OCI-LY7 (cell line): ENCODE measurements at places on chromosomes 7 and 10.
A peak's percentile ranks its signal among the peaks of the same experiment; 100 is the strongest.

DNA sequence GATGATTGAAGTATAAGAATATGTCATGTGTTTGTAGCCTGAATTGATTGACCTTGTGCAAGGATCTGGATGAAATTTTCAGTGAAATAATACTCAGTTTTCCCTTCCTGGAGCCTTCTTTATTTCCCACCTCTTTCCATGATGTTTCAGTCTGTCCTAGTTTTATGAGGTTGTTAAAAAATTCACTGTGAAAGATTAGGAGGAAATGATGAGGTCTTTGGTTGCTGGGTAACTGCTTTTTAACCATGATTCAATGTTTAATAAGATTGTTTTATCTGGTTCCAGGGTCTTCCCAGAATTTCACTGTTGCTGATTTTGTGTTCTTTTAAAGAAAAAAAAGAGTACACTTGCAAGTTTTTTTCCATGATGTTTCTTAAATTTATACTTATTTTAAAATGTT lies 221.5 kb downstream of the MBL2 start:
- no peak for DNase-seq

DNA sequence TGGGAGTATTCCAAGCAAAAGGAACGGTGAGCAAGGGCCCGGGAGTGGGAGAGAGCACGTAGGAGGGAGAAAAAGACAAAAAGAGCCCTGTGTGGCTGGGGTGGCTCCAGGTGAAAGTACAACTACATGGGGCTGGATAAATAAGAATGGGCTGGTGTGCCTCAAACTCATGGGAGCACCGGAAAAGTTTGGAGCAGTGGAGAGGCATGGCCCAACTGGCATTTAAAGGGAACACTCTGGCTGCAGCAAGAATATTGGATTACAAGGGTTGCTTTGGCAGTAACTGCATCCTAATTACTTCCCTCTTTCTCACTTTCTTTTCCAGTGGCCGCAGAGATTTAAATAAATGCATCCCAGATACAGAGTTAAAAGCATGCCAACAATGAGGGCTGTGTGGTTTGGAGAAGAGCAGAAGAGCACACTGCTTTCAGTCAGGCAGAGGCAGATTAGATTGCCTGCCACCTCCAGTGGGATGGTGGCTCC lies 39.1 kb upstream of the HERPUD2 start:
- no peak for DNase-seq

DNA sequence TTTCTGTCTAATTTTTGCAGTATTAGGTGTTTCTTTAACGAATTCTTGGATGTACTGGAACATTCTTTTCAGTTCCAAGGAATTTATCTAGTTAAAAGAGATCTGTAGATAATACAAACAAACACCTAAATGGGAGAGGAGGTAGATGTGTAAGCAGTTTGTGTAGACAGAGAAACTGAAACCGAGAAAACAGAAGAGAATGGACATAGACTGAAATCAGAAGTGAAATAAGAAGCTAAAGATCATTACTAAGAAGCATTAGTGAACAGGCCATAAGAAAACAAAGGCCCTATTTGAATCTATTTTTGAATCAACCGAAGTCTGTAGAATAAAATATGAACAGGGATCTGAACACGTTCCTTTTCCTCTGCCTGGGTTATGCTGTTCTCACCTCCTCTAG lies 26.5 kb upstream of the TMEM229A start:
- DNase-seq, result no peak

GRCh38 chr10:122298598-122299301 lies 27.7 kb downstream of the BTBD16 start:
- peak; percentile 84 for DNase-seq

GRCh38 chr10:116437076-116437692 lies 9.5 kb downstream of the PNLIPRP3 start:
- no peak for DNase-seq

- no peak for DNase-seq
Measured at GRCh38 chr7:20085086-20085485, 132.1 kb downstream of the MACC1 start.

DNA sequence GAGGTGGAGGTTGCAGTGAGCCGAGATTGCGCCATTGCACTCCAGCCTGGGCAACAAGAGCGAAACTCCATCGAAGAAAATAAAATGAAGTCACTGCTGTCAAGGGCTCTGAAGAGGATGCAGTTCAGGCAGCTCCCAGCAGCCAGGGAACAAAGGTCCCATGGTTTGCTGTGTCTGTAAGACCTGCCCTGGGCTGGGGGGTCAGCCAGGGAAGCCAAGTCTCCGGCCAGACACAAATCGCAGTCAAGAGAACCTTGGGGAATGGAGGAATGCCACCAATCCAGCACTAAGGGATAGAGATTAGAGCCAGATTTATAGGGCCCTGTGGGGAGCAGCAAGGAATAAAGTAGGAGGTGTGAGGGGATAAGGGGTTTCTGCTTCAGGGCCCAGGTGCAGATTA lies 28.9 kb upstream of the VSIR start:
- no peak for DNase-seq

DNA sequence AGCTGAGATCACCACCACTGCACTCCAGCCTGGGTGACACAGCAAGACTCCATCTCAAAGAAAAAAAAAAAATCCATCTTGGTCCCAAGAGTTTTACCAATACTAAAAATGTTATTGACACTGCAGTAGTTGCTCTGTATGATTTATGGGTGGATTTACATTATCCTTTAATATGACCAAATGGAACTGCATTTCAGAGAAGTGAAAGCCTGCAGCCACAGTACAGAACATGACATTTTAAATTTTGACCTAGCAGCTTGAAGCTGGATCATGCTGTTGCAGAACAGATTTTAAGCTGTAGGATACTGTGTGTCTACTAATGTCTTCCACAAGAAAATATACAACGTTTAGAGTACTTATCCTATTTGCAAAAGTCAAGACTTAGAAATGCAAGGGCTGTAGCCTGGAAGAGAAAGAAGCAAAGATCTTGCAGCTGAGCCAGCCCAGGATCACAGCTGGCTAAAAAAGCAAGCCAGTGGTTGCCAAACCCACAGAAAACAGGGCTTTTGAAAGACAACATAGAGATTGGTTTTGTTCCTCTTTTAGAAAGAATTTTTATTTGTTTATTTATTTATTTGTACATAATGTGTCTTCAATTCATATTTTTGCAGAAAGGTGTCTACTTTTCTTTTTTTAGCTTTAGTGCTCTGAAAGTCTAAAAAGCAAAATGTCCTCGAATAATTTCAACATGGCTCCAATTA lies 55.2 kb upstream of the WNT16 start:
- DNase-seq, result no peak

DNA sequence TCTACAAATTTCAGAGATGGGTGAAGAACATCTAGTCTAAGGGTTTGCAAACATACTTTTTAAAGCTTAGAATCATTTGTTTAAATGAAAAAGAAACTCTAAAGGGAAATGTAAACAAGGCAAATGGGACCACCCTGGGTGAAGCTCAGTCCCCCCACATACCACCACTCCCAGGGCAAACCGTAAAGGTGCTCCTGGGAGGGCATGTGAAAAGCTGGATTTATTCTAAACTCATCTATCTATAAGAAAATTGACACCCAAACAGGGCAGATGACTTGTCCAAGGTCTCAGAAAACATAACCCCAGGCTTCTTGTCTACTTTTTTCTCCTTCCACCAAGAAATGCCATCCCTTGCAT lies 223.3 kb upstream of the PRKCQ start:
- no peak for DNase-seq

DNA sequence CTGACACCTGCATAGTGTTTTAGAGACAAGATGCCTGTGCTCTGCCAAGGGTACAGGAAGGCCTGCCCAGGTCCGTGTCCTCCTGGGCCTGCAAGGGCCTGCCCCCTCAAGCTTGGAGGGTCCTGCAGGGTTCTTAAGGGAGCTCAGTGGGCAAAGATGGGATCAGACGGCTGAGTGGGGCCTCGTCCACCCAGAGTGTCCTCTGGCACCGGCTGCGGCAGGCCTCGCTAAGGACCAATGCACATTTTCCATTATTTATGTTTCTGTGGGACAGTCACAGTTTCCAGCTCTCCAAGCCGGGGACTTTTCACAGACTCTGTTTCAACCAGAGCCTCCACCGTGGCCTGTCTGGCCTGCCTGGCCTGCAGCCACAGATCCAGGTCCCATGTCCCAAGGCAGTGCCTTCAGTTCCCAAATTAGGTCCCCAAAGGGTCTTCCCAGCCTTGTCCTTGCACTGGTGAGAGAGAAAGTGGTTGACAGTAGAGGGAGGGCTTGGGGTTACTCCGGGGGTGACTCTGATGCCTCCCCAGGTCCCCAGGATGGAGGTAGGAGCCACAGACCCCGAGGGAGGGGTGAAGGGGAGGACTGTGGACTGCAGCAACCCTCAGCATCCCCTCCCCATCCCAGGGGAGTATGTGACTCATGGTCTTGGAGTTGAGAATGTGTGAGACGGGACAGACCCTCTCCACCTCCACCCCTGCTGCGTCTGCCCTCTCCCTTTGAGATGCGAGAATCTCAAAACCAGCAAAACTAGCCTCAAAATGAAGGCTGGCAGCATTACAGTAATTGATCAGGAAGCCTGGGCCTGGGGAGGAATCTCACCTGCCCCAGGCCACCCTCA lies 14.8 kb downstream of the MYL10 start:
- DNase-seq, result no peak

DNA sequence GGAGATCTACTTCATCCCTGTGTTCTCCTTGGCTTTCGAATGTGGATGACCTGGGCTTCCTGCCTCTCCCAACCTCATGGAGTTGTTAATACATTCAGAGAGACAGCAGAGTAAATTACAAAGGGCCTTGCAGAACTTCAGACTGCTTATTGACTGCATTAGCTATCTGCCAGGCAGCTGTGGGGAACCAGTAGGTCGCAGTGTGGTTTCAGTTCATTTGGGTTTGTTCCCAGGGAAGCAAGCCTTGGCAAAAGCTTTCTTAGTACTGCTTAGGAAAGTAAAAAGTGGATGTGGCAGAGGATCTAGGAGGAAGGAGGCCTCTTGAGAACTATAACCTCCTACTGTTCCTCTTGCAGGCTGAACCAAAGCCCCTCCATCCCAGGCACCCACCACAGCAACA lies 9.2 kb downstream of the NPFFR1 start:
- DNase-seq, result no peak

DNA sequence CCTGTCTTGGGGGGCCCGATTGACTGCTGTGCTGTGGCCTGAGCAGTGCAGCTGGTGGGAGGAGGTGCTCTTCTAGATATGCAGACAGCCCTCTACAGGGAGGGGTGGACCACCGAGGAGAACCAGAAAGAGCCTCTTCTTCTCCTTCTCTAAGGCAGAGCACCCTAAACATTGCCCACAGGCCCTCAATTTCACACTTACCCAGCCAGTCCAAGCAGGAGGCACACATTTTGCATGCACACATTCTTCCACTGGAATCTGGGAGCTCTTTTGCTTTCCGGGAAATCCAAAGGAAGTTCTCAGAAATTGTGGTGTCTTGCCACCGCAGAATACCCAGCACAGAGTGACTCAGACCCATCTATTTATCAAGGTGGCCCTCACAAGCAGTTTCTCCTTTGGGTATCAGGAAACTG lies 45.8 kb downstream of the EEPD1 start:
- no peak for DNase-seq

- DNase-seq, result no peak
Measured at GRCh38 chr7:41754046-41754445, 51.2 kb upstream of the INHBA start.
